ENCODE measurements at places on chromosomes 12 and 14. TPM values are rescaled to one million over a fixed set of nuclear protein-coding genes. Genes with fewer than 3 reads are reported as not detected.

DNA sequence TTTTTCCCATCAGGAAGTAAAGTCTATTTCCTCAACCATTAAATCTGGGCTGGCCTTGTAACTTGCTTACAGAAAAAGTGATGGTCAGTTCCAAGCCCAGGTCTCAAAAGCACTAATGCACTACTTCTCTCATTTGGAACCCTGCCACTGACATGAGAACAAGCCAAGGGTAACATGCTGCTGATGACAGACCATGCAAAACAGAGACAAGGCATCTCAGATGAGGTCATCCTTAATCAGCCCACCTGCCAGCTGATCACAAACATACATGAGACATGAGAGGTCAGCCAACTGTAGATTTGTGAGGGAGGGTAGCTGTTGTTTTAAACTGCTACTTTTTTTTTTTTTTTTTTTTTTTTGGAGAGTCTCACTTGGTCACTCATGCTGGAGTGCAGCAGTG is 16.2 kb downstream of the TWF1 start:
- DNase-seq, result no peak

DNA sequence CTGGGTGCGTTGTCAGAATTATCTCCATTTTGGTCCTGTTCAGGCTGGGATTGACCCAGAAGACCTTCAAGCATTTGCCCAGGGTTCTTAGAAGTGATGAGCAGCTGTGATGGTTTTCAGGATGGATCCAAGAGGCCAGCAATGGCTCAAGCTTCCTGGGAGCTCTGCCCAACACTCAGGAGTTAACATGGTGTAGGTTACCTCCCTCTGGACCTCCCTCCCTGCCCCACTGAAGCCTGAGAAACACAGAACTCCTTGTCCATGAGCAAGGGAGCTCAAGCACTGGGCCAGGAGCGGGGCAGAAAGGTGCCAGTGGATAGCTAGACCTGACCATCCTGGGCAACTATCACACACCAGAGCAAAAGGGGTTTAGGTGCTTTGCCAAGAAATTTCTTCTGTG is 148.4 kb upstream of the FKBP4 start:
- no peak for DNase-seq

The OR6C2 gene
- not detected for total RNA-seq

DNA sequence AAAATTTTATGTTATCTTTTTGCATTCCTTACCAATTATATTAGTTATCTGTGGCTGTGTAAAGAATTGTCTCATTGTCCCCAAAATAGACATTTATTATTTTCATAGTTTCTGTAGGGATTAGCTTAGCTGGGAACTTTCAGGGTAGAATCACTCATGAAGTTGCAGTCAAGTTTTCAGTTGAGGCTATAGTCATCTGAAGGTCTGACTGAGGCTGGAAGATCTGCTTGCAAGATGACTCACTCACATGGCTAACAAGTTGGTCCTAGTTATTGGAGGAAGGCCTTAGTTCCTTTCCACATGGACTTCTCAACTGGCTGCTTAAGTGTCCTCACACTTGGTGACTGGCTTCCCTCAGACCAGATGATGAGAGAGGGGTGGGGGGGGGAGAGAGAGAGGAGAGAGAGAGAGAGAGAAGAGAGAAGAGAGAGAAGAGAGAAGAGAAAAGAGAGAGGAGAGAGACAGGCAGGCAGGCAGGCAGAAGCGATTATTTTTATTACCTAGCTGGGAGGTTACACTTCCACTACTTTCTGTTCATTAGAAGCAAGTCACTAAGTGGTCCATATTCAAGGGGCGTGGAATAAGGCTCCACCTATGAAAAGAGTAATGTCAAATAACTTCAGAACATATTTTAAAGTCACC is 6.4 kb downstream of the AP5M1 start:
- no peak for DNase-seq

The KRT85 gene
- not detected for total RNA-seq

DNA sequence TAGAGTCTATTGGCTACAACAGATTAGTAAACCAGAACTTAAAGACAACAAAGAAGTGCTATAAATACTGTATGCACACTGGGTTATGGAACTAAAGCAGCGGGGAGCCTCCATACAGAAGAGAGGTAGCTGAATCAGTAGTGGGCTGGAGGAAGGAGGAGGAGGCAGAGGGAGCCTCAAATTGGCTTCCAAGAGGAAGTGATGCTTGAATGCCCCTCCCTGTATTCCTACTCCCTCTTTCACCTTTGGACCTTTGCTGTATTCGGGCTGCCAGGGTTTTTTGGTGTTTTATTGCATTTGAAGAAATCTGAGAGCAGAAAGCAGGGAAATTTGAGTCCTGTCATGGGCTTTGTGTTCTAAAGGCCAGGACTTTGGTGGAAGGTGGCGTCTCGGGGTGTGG is 104.0 kb upstream of the PTPRB start:
- DNase-seq, result no peak

The FOXM1 gene
- total RNA-seq, result 1.5 TPM

The BRI3BP gene
- total RNA-seq, result 3.5 TPM

GRCh38 chr12:123989168-123989567 is 16.2 kb downstream of the ZNF664 start:
- no peak for DNase-seq

The OASL gene
- total RNA-seq, result 0.35 TPM

DNA sequence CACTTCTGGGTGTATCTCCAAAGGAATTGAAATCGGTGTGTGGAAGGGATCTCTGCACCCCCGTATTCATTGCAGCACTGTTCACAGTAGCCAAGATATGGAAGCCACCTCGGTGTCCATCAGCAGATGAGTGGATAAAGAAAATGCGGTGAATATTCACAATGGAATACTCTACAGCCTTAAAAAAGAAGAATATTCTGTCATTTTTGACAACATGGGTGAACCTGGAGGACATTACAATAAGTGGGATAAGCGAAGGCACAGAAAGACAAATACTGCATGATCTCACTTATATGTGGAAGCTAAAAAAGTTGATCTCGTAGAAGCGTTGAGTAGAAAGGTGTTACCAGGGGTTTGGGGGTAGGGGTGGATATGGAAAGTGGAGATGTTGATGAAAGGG is 111.9 kb downstream of the BEGAIN start:
- no peak for DNase-seq

DNA sequence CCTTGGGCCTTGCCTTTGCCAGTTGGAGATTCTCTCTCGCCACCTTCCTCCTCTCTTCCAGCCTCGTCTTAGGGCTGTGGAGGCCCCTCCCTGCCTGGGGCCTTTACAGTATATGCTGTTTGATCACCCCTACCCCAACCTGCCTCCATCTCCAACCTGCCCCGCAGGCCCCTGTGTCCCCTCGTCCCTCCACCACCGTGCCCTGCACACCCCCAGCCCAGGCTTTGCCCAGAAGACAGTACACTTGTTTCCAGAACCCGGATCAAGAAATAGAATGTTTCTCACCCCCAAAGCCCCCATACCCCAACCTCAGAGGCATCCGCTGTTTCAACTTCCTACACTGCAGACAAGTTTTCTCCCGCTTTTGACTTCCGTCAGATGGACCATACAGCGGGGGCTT is 202.3 kb upstream of the C14orf180 start:
- no peak for DNase-seq

- DNase-seq, result no peak
Observed at GRCh38 chr12:6206327-6206726, 6.1 kb downstream of the CD9 start.

DNA sequence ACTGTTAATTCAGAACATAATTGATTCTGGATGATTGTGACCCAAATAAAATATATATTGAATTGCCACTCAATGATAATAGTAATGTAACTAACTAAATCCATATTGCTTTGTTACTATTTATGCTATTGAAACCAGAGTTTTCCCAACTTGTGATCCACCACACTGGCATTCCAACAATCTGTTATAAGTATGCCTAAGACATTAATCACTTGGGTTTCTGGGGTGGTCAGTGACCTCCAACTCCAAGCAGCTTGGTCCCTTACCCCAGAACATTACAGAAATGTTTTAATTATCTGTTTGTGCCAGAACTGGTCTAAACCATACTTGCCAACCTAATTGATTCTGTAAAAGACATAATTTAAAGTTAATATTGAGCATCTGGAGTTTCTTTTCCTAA is 14.6 kb downstream of the CAPS2 start:
- DNase-seq, result no peak

- DNase-seq, result no peak
Observed at GRCh38 chr14:97462081-97462480, 664.9 kb downstream of the VRK1 start.

DNA sequence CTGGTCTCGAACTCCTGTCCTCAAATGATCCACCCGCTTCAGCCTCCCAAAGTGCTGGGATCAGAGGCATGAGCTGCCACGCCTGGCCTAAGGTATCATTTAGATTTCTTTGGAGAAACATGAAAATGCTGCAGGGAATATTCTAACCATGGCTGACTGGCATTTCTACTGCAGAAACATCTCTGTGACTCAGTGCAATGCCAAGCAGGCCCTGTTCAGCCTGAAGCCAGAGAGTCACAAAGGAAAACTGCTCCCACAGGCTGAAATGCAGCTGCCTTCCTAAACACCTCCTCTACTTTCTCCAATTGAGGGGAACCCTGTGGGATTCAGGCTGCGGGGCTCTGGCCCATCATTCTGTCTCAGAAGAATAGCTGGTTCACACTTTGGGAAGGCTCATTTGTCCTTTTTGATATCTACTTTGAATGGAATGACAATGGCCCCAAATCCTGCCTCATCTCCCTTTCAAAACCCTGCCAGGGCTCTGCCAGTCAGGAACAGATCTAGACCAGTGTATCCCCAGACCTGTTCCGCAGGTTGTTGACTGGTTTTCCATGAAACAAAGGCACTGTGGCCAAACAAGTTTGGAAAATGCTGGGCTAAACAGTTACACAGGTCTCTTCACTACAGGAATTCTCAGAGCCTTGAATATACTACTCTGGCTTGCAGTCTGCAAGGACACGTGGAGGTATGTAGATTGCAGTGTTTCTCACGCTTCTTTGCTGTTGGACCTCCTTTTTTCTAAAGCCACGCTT is 7.8 kb downstream of the C12orf43 start:
- no peak for DNase-seq

The FUT8 gene
- 9.9 TPM for total RNA-seq

DNA sequence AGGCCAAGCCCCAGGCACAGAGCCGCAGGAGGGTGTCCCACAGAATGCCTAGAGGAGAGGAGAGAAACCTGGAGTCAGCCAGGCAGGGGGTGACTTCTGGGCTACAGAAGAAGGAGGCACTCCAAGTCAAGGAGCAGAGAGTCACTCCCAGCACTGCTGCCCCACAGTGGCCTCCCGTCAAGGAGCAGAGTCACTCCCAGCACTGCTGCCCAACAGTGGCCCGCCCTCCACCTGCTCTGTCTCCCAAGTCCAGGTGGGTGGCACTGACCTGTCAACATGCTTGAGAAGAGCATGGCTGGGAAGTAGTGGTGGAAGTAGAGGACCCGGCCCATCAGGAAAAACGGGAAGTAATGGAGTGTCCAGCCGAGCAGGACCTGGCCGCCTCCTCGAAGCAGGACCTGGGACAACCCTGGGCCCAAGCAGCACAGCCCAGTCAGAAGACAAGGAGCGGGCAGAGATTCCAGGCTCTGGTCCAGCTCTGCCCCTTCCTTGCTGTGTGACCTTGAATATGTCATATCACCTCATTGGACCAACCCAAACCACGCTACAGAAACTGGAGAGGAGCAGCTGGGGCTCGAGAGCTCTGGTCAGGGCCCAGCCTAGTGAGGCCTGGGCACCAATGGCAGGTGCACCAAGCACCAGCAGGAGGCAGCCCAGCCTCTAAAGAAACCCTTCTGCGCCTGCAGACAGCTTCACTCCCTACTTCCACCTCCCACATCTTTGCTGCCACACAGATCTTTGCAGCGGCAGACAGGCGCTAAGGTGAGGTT is 7.6 kb upstream of the NGB start:
- DNase-seq, result no peak

GRCh38 chr14:55438066-55438683 is 2.2 kb downstream of the TBPL2 start:
- no peak for DNase-seq

The BMAL2 gene
- total RNA-seq, result 1.1 TPM

All from Right ventricle myocardium superior (tissue), 1 donor.